Mesothelial cell of epicardium (in vitro differentiated cells): ENCODE measurements at places on chromosomes 11 and 22. TPM values are rescaled to one million over a fixed set of nuclear protein-coding genes. Genes with fewer than 3 reads are reported as not detected.

The PAX6 gene
- total RNA-seq, result not detected in 3 replicates

The DDI1 gene
- not detected in 3 replicates for total RNA-seq

The AMBRA1 gene
- 48.4 to 48.9 TPM (median 48.8 TPM) in 3 replicates for total RNA-seq

The OR52N4 gene
- total RNA-seq, result 0.18 TPM in 1 of 3 replicates, not detected in the others

The KCNK7 gene
- total RNA-seq, result 0.95 to 2.4 TPM (median 1.7 TPM) in 3 replicates

The LPXN gene
- total RNA-seq, result 5.1 to 6.2 TPM (median 5.8 TPM) in 3 replicates

The MPPED2 gene
- 163 to 179 TPM (median 166 TPM) in 3 replicates for total RNA-seq

The BCO2 gene
- total RNA-seq, result 38.2 to 43.4 TPM (median 38.9 TPM) in 3 replicates

The ROBO4 gene
- not detected in 3 replicates for total RNA-seq

The STK33 gene
- 9.8 to 12.2 TPM (median 11.6 TPM) in 3 replicates for total RNA-seq

The CEND1 gene
- total RNA-seq, result not detected in 3 replicates

The UQCC3 gene
- 7.3 to 8.4 TPM (median 8.0 TPM) in 3 replicates for total RNA-seq

The TALDO1 gene
- 86.9 to 97.5 TPM (median 89.7 TPM) in 3 replicates for total RNA-seq
